Muscle of back (tissue), 13 donors: ENCODE measurements at places on chromosomes 7 and 10. TPM values are rescaled to one million over a fixed set of nuclear protein-coding genes. Genes with fewer than 3 reads are reported as not detected.

EEF1AKMT2 gene
- polyA plus RNA-seq: 22.3 TPM

NRCAM gene
- 41.9 TPM for polyA plus RNA-seq

SHH gene
- polyA plus RNA-seq: 0.07 TPM

C10orf143 gene
- polyA plus RNA-seq: 2.1 TPM

TRIP6 gene
- 32.8 TPM for polyA plus RNA-seq

USP54 gene
- polyA plus RNA-seq: 13.4 TPM

ELMO1 gene
- polyA plus RNA-seq: 22.2 TPM

HOXA1 gene
- 1.0 TPM for polyA plus RNA-seq

NPFFR1 gene
- polyA plus RNA-seq: 0.08 TPM

FAM25C gene
- not detected for polyA plus RNA-seq

SVIL gene
- polyA plus RNA-seq: 172 TPM

TSPAN13 gene
- 62.6 TPM for polyA plus RNA-seq

PPP1R17 gene
- polyA plus RNA-seq: not detected

MOGAT3 gene
- 0.25 TPM for polyA plus RNA-seq

MYO1G gene
- 0.62 TPM for polyA plus RNA-seq

VENTX gene
- polyA plus RNA-seq: 0.12 TPM

ATG9B gene
- polyA plus RNA-seq: 1.4 TPM

TFEC gene
- polyA plus RNA-seq: 1.3 TPM

UBE2D4 gene
- polyA plus RNA-seq: 14.6 TPM

PBLD gene
- 8.5 TPM for polyA plus RNA-seq

TUBB8 gene
- polyA plus RNA-seq: not detected

C10orf90 gene
- polyA plus RNA-seq: 1.1 TPM

SLC26A5 gene
- polyA plus RNA-seq: 0.73 TPM

GPR141 gene
- 0.54 TPM for polyA plus RNA-seq

SP4 gene
- 6.8 TPM for polyA plus RNA-seq

REEP3 gene
- 19.5 TPM for polyA plus RNA-seq

SLC29A4 gene
- 27.6 TPM for polyA plus RNA-seq

LIPK gene
- not detected for polyA plus RNA-seq

UTF1 gene
- polyA plus RNA-seq: not detected

BLNK gene
- polyA plus RNA-seq: 2.9 TPM

CTAGE4 gene
- 1.9 TPM for polyA plus RNA-seq

SAMD9 gene
- 3.9 TPM for polyA plus RNA-seq

GIMAP7 gene
- 11.5 TPM for polyA plus RNA-seq

GPR37 gene
- polyA plus RNA-seq: 14.6 TPM

SPDYE11 gene
- 0.55 TPM for polyA plus RNA-seq

SLC16A12 gene
- 2.5 TPM for polyA plus RNA-seq

CPA2 gene
- polyA plus RNA-seq: 0.25 TPM

STEAP1B gene
- polyA plus RNA-seq: 3.4 TPM

AKR1D1 gene
- polyA plus RNA-seq: not detected

PTPRN2 gene
- polyA plus RNA-seq: 3.0 TPM

MBL2 gene
- not detected for polyA plus RNA-seq

ORC5 gene
- polyA plus RNA-seq: 17.6 TPM

RADIL gene
- 4.2 TPM for polyA plus RNA-seq

HMX2 gene
- not detected for polyA plus RNA-seq

GPC2 gene
- 5.5 TPM for polyA plus RNA-seq

LRRC18 gene
- polyA plus RNA-seq: 0.15 TPM

GNA12 gene
- polyA plus RNA-seq: 28.9 TPM

ACSL5 gene
- polyA plus RNA-seq: 2.9 TPM
